BJ (cell line): ENCODE measurements at places on chromosomes 2 and 18.

DNA sequence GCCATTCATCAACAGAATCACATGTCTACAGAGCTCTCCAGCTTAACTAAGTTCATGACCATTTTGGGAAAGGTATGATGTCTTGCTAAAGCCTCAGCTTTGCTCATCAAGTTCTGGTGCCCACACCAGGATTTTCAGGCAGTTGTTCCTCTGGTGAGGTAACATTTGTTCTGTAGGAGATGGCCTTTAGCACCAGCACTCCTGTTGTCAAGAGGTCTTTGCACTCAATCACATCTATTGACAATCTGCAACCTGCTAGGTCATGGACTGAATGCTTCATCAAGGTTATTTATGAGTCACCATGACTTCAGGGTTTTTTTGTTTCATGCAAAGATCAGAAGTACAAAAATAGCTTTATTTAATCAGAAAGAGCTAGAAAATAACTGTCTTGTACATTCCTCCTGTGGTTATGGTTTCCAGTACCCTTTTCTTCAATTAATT lies 36.6 kb upstream of the VIT start:
- no peak for DNase-seq

DNA sequence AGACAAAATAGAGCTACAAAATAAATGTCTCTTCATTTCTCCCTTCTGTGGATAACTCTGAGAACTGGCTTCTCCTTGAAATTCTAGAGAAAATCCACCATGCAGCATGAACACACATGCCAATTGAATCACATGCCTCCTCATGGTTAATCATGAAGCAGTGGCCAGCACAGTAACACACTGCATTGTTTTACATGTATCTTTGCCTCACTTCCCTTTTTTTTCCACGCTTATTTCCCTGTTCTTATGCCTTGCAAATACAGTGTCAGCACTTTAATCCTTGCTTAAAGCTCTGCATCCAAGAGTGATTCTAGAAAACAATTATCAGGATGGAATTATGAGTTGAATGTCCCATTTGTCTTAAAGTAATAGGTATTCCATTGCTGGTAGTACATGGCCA lies 50.3 kb upstream of the ZBTB7C start:
- DNase-seq = no peak

DNA sequence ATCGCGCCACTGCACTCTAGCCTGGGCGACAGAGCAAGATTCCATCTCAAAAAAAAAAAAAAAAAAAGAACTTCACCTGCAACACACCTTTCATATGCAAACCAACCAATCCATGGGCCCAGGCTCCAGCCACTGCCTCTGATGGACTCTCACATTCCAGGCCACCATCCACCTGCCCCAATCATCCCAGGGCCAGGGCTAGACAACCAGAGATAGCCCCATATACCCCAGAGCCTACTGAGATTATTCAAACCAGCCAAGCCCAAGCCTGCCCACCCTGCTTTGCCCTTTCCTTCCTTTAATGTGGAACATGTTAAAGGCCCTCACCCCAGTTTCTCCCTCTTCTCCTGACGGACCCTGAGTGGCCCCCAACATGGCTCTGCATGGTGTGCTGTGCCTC lies 57.0 kb downstream of the MRPL35 start:
- DNase-seq = no peak

GRCh38 chr2:176097820-176098365 lies 1.7 kb upstream of the HOXD12 start:
- no peak for DNase-seq

DNA sequence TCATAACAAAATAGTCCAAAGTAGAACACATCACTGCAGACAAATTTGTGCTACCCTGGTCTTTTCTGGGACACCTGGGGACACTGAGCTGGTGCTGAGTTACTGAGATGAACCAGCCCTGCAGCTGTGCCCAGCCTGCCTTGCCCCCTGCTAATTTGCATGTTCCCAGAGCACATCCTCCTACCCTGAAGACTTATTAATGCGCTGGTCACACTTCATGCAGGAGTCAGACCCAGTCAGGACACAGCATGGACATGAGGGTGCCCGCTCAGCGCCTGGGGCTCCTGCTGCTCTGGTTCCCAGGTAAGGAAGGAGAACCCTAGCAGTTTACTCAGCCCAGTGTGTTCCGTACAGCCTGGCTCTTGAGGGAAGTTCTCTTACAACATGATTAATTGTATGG lies 1518.3 kb downstream of the RPIA start:
- no peak for DNase-seq

- no peak for DNase-seq
These were observed 68.1 kb upstream of the SPTBN1 start for GRCh38 chr2:54388076-54388475.

DNA sequence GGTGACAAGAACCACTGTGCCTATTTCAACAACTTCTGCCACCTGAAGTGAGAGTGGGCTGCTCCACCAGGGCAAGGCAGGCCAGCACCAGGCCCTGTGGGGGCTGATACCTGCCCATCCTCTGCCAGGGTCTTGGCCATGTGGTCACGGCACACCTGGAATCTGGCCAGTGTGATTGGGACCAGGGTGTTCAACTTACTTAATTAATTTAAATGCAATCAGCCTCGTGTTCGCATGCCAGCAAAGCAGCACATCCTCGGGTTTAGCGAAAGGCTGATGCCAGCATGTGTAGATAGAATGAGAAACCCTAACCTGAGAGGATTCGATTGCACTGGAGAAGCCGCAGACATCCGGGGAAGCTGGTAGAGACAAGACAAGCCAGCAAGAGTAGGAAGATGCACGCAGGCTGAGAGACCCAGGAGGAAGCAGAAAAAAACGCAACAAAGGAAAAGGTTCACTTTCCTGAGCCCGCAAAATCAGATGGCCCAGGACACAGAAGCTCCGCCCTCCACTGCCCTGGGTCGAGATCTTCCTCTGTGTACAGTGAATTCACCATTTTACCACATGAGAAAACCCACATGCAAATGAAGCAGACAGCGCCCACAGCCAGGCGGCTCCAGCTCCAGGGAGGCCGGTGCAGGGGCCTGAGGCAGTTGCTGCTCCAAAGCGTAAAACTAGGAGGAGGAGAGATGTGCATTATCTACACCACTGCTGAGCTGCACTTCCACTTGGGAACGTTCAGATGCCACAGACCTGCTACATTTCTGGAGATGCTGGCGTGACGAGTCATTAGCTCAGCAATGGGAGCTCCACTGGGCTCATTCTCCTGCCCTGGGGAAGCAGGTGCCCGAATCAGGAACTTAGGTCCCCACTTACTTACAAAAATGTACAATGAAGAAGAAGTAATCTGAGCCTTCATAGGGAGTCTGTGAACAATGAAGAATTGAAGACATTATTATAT lies 92.1 kb downstream of the TMEM18 start:
- DNase-seq = no peak

GRCh38 chr2:50594233-50594632 lies 437.7 kb downstream of the NRXN1 start:
- DNase-seq = no peak

GRCh38 chr2:228409493-228409892 lies 228.0 kb upstream of the SPHKAP start:
- DNase-seq = no peak

- no peak for DNase-seq
These were observed 133.7 kb downstream of the COMMD1 start for GRCh38 chr2:62038975-62039771.

DNA sequence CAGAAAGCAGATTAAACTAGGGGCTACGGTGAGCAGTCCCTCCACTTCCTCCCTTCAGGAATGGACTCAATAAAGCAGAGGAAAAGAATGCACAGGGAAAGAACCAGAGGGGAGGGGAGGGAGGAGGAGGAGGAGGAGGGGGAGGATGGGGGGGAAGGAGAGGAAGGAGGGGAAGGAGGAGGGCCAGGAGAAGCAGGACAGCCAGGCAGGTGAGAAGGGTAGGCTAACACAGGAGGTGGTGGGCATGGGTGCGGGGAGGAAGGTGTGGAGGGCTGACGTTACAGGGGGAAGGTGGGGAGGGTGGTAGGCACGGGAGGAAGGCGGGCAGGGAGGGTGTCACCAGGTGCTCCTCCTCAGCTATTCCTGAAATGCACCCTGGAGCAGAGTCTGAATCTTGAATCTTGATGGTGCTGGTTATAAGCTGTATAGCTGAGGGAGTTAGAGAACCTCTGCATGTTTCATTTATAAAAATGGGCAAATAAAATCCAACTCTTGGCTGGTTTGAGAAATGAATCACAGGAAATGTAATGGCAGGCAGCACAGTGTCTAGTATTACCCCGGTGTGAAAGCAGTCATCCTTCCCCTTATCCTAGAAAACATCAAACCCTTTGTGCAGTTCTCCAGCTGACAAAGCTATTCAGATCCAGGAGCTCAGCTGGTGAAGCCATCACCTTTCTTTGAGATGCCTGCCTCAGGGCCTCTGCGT lies 3.4 kb downstream of the TMEM18 start:
- no peak for DNase-seq

DNA sequence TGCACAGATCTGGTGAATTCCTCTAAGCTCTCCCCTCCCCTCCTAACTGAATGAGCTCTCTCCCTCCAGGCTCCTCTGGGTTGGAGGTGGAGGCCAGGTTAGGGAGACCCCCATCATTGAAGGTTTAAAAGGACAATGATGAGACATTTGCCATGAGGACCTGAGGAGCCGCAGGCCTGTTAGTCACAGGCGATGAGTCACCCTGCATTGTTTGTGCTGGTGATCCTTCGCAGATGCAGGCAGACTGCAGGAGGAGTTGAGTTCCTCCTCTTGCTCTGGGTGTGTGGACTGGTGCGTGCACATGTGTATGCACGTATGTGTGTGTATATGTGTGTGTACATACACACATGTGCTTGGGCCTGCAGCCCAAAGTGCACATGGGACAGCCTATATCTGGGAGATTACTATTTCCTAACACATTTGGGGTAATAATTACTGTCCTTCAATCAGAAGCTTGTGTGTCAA lies 42.0 kb downstream of the MCFD2 start:
- DNase-seq = peak; percentile 91

DNA sequence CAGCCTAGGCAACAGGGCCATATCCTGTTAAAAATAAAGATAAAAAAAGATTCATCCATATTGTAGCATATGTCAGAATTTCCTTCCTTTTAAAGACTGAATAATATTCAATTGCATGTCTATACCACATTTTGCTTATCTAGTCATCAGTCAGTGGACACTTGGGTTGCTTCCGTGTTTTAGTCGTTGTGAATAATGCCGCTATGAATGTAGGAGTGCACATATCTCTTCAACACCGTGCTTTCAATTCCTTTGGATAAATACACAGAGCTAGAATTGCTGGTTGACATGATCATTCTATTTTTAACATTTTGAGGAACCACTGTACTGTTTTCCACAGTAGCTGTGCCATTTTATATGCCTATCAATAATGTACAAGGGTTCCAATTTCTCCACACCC lies 14.0 kb upstream of the PLB1 start:
- DNase-seq = no peak

GRCh38 chr2:226885769-226886435 lies 50.0 kb downstream of the RHBDD1 start:
- DNase-seq = no peak

GRCh38 chr18:52948868-52949444 lies 609.0 kb downstream of the DCC start:
- no peak for DNase-seq

DNA sequence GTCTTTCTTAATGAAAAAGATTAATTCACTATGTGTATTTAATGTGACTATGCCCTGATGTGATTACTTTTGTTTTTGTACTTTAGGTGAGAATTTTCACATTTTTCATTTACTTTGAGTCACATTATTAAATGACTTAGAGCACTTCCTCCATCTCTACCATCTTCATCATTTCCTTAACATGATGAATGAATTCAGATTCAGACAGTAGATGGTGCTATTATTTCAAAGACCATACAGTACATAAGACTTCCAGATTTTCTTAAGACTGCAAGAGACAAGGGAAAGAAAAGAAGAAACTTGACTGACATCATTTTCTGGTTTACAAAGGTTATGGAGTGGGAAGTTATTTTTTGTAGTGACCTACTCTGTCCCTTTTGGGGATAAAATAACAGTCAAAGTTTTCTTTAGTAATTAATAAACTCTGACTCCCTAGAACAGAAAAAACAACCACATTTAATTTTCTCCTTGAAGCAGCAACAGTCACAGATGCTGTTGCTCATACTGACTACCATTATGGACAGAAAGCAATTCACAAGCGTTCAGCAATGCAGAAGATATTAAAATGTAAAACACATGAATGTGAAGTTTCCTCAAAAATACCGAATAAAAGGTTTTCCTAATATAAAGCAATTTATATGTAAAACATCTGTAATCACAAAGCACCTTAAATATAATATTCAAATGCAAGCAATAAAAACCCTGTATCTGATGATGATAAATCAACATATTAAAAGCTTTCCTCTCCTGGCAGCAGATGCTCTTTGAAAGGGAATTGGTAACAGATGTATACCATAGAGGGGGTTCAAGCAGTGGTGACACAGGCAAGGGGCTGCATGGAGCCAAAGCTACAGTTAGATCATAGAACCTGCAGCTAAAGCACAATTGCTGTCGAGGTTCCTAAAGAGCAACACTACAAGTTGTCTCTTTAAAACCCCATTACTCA lies 1010.9 kb upstream of the NXPH2 start:
- DNase-seq = no peak
